H7 (cell line): ENCODE measurements at places on chromosomes 7 and 10.
A peak's percentile ranks its signal among the peaks of the same experiment; 100 is the strongest.

- DNase-seq, result no peak
Observed at GRCh38 chr7:99244939-99245338, 27.7 kb upstream of the MYH16 start.

DNA sequence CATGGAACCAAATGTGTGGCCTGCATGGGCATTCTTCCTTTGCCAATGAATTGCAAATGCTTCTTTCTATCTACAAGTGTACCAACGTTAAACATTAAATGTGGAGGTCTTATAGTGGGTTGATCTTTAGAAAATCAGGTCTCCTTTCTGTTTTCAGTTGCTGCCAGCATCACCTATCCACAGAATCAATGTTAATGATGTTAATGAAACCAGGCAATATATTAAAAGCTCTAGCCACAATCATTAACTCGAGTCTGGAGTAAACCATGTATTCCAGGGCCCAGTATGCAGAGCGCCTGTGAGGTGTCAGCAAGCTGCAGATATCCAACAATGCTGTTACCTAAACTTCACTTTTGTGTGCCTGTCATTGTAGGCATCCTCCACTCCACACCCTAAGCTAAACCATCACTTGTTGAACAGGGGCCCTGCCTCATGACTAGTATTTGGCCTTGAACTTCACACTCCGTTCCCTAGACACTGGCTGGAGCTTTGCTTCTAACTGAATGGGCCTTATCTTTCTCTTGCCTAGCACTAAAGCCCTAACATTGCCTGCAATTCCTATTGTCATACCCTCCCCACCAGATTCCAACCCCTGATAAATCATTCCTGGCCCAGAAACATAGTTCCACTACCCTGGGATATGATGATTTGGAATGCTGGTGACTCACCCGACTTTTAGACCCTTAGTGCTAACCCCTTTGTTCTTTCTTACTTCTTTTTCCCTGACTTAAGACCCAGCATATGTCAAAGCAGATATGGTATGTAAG, 24.3 kb upstream of the ITGB8 start:
- DNase-seq, result peak; percentile 16

DNA sequence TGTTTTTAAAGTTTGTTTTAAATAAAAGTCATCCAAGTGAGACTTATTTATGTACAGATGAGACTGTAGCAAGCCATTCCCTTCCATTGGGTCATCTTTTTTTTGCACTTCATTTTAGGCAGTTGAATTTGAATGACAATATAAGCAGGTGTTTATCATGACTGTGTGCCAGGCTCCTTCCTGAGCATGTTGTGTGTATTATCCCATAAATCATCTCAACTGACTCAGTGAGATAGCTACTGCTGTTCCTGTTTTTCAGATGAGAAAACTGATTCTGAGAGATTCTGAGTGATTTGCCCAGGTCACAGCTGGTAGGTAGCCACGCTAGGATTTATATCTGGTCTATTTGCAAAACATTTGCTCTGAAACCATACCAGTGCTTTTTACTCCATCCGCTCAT, 11.7 kb downstream of the TMEM254 start:
- DNase-seq, result no peak

DNA sequence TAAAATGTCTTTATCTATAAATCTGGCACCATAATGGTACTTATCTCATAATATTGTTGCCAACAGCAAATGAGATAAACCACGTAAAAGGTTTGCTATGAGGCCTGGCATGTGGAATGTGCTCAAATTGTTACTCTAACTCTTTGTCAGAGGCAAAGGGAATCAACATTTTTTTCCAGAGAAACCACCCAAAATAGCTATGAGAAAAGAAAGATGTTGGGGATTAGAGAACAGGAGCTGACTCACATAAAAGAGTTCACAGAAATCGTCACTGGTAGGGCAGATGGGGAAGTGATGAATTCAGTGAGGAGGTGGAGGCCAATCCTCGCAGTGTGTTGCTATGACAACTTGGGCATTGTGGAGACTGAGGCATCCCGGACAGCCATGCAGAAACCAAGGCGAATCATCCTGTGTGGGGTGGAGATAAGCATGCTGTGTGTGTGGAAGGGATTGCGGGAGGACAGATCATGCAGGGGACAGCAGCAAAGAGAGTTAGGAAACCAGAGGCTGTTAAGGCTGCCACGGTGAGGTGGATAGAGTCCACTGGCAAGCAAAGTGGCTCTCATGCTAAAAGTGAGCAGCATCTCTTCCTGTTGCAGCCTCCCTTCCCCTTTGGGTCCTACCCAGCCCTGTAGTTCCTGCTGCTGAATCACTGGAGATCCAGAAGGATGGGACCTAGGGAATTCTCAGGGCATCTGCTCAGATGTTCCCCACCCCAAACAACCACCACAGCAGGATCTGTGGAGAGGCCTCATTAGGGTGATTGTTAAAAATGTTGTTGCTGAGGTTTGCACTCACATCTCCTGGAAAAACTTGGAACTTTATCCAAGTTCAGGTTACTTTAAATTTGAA, 103.9 kb downstream of the CUBN start:
- no peak for DNase-seq
